Activated CD4-positive, alpha-beta T cell treated with anti-CD3 and anti-CD28 coated beads, Interleukin-2, amount 10 ng/mL, durations not matched to agents 7 days and 5 days (primary cell): ENCODE measurements at places on chromosomes 6 and 20. TPM values are rescaled to one million over a fixed set of nuclear protein-coding genes. Genes with fewer than 3 reads are reported as not detected.

- H3K4me1 ChIP-seq = peaks cover 13% of the 10 kb centered on the region
- no peak overlapping the region for H3K27ac ChIP-seq
- no peak for DNase-seq
Observed at GRCh38 chr6:5164092-5164491, 79.0 kb downstream of the PPP1R3G start.

DNA sequence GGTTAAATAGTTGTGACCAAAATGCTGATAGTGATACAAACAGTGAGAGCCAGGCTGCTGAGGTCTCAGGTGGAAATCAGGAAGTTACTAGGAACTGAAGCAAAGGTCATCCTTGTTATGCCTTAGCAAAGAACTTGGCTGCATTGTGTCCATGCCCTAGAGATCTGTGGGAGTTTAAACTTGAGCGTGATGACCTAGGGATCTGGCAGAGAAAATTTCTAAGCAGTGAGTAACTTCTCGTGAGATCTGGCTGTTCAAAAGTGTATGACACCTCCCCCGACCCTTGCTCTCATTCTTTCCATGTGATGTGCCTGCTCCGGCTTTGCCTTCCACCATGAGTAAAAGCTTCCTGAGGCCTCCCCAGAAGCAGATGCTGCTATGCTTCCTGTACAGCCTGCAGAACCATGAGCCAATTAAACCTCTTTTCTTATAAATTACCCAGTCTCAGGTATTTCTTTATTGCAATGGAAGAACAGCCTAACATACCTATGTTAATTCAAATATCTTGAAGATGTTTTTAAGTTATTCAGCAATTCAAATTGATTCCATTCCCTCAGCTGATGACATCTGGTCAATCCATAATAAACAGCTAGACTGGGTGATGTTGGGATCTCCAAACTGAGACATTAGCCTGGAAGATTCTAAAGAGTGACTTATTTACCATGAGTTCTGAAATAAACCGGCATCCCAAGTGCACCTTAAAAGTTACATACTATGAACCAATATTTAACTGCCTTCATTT is 33.8 kb downstream of the KIF16B start:
- DNase-seq = no peak
- H3K4me1 ChIP-seq = peaks cover 1% of the 10 kb centered on the region
- no peaks in the 10 kb centered on the region for H3K27me3 ChIP-seq
- H3K36me3 ChIP-seq = no peaks in the 10 kb centered on the region
- H3K4me3 ChIP-seq = no peak overlapping the region

DNA sequence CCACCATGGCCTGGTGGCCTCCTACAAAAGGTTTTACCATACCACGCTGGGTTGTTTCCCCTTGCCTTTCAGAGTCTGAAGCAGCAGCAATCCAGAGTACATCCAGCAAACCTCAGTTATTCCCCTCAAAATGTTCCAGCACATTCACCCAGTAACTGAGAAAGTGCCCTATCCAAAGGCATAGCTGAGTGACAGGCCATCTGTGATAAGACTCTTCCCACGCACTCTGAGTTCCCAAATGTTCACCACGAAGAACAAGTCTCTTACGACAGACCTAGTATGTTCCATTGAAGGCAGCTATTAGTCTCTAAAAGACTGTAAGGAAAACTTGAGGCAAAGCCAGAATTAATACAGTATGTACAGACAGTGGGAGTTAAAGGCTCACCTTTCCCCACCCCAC is 31.6 kb upstream of the C20orf144 start:
- peak overlapping the region; percentile 20 for H3K27ac ChIP-seq
- H3K27me3 ChIP-seq = no peaks in the 10 kb centered on the region
- no peak overlapping the region for H3K4me3 ChIP-seq

Gene GLP1R
- not detected for total RNA-seq

Gene DSP
- 0.04 TPM for total RNA-seq

Gene FLRT3
- total RNA-seq = not detected

Gene CDSN
- total RNA-seq = not detected

GRCh38 chr6:134003542-134003951 is 48.9 kb downstream of the SLC2A12 start:
- no peaks in the 10 kb centered on the region for H3K4me1 ChIP-seq
- H3K4me3 ChIP-seq = no peak overlapping the region
- peaks cover 23% of the 10 kb centered on the region for H3K27me3 ChIP-seq

DNA sequence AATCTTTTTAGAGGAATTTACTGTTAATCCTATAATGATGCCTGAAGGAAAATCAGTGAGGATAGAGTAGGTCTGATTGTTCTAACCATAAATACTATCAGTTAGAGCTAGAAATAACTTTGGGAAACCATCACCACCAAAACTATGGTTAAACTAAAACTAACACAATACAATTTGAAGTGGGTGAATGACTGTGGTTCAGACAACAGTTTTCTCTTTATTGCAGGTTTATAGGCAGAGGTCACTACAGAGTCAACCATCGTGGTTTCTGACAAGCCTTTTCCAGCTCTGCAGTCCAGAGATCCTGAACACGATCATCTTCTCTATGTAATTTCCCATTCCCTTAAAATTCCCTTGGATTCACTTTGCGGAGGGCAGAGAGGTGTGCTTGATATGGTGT is 134.3 kb downstream of the IBTK start:
- DNase-seq = no peak
- no peaks in the 10 kb centered on the region for H3K4me1 ChIP-seq
- no peak overlapping the region for H3K27ac ChIP-seq
- no peaks in the 10 kb centered on the region for H3K36me3 ChIP-seq

Gene CABLES2
- 22.5 TPM for total RNA-seq

Gene OR2B6
- total RNA-seq = not detected

Gene TXLNB
- total RNA-seq = 0.35 TPM

GRCh38 chr20:47765271-47765670 is 20.0 kb downstream of the SULF2 start:
- H3K27me3 ChIP-seq = peaks cover 22% of the 10 kb centered on the region
- no peaks in the 10 kb centered on the region for H3K36me3 ChIP-seq
- H3K27ac ChIP-seq = no peak overlapping the region
- H3K4me1 ChIP-seq = no peaks in the 10 kb centered on the region
- no peak for DNase-seq
- no peak overlapping the region for H3K4me3 ChIP-seq

DNA sequence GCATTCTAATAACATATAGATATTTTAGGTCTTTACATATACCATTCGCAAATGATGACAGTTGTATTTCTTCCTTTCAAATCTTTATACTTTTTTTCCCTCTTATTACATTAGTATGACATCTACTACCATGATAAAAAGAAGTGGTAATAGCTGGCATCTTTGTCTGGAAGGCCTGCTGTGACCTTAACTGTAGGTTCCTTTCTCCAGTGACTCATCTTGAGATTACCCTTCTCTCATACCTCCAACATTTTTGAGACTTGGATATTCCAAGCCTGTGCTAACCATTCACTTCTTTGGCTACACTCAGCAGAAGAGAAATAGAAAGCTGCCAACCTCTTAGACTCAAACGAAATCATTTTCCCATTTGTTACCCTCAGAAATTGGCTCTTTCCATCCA is 30.3 kb downstream of the ZKSCAN8 start:
- H3K4me3 ChIP-seq = no peak overlapping the region
- H3K27me3 ChIP-seq = peaks cover 10% of the 10 kb centered on the region
- no peak overlapping the region for H3K27ac ChIP-seq
- no peaks in the 10 kb centered on the region for H3K36me3 ChIP-seq
- no peak for DNase-seq

Gene COL21A1
- total RNA-seq = not detected

DNA sequence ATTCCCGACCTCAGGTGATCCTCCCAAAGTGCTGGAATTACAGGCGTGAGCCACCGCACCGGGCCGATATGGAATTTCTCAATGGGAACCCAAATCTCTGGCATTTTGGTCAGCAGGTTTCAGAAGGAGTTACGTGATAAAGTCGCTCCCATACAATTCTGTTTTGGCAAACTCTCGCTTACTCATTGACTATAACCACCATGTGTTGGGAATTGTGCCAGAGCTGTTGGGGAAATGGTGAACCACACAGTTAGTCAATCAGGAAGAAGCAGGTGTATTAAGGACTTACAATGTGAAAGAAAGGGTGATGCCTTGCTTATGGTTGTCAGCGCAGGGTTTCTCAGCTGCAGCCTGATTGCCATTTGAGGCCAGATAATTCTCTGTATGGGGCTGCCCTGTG is 410.5 kb downstream of the QKI start:
- no peak overlapping the region for H3K4me3 ChIP-seq
- H3K27ac ChIP-seq = peak overlapping the region; percentile 5
- no peaks in the 10 kb centered on the region for H3K27me3 ChIP-seq

DNA sequence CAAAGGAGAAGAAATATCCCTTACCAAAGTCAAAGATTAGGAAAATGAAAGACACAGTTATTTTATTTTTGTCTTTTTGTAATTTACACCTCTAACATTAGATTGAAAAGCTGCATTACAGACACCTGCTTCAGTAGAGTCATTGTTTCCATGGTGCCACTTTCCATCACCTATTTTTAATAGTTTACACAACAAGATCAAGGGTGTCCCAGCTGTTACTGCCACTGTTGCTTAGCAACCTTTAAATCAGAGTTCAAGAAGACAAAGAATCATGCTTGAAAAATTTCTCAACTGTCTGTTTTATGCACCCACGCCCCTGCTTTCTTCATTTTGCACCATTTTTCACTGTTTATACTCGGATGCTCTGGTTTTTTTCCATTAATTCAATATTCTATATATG is 668.2 kb upstream of the GJE1 start:
- H3K27ac ChIP-seq = no peak overlapping the region
- H3K36me3 ChIP-seq = no peaks in the 10 kb centered on the region
- no peak overlapping the region for H3K4me3 ChIP-seq
- DNase-seq = no peak
- no peaks in the 10 kb centered on the region for H3K27me3 ChIP-seq
